Left ventricle myocardium superior (tissue), 1 donor: ENCODE measurements at places on chromosomes 12 and 14. TPM values are rescaled to one million over a fixed set of nuclear protein-coding genes. Genes with fewer than 3 reads are reported as not detected.

GRCh38 chr12:50572760-50573159 lies 68.0 kb downstream of the DIP2B start:
- DNase-seq: no peak

DNA sequence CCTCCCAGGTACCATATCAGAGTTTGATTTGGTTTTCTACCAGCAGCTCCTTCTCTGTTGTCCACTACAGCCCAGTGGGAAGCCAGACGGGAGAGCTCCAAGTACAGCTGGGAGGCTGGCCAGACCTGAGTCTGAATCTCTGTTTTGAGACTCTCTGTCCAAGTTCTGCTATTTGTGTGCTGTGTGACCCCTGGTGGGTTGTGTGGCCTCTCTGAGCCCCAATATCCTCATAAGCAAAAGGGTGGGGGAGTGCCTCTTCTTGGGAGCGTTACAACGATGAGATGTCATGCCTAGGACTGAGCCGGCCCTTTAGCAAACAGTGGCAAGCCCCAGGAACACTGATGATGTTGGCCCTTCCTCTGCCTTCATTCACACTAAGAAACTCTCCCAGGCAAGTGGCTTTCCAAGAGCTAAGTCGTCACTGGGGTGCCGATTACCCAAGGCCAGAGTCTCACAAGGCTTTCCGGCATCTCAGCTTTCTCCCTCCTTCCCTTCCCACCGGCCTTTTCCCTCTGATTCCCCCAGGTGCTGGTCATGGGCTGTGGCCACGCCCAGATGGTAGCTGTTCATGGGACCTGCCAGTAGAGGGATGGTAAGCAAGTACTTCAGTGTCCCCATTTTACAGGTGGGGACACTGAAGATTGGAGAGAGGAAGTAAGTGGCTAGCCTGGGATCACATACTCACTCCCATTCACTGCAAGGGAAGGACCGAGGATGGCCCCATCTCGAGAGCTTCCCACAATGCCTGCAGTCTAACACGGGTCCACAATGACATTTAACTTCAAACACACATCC lies 47.7 kb downstream of the BCL11B start:
- no peak for DNase-seq

- DNase-seq: no peak
These were observed 52.8 kb downstream of the AKAP6 start for GRCh38 chr14:32381869-32382268.

- no peak for DNase-seq
These were observed 40.2 kb downstream of the RTN1 start for GRCh38 chr14:59830338-59830734.

DNA sequence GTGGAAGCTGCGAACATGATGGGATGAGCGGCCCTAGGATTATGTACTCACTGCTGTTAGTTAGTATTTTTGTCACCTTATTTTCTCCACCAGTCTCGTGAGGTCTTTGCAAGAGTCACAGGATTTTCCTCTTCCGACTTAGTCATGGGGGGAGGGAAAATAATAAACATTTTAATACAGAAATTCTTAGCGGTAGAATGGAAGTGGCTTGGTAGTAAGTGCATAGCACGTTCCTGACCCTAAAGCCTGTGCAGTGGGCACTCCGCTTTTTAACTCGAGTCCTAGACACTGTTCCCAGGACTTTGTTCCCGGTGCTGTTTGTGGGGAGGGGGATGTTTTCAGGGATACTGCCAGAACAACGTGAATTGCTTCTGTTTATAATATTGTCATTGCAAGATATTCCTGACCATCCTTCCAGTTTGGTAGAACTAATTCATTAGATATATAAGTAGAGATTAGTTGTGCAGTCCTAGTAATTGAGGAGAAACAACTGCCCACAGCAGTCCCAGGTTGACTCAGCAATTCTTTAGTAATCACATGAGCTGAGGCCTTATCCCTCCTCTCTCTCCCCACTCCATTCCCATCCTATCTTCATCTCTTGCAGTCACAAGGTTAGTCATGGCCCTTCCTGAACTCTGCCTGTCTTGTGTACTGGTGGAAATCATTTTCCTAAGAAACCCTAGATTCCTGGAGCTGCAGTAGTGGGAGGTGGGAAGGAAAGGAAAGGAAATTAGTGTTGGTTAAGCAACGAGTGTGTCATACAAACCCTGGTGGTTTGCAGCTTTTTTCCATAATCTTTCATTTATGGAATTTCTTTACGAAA lies 799 bp downstream of the SLC38A6 start:
- no peak for DNase-seq

- DNase-seq: no peak
These were observed 43.1 kb upstream of the FKBP4 start for GRCh38 chr12:2751686-2752085.

GRCh38 chr14:52052288-52052943 lies 16.4 kb downstream of the NID2 start:
- no peak for DNase-seq

DNA sequence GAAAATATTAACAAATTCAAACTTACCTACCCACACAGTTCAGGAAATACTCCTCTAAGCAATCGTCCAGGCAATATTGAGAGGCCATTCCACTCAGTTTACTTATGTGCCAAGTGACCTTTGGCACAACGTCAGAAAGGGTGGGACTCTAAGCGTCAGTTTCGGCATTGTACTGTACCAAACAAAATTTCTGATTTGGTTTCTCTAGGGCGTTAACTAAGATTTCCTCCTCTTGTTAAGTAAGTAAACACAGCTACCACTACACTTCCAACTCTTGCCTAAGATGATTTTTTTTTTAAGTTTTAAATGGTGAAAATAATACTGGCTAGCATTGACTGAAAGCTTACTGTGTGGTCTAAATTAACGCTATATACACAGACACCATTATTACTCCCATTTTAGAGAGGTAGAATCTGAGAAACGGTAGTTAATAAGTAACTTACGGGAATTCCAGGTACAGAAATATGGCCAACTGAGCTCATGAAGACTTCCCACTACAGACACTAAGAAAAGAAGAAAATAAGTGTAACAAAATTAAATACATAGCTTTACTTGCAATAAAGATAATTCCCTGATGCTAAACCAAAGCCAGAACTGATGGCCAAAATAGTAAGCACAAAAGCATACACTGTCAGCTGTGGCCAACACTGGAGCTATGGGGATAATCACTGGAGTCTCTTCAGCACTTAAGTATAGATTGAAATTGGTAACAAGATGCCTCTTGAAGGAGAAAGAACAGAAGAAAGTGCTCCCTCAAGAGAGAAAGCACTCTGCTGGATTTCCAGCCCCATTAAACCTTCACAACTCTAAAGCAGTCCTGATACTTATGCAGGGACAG lies 76.1 kb downstream of the EPS8 start:
- no peak for DNase-seq

DNA sequence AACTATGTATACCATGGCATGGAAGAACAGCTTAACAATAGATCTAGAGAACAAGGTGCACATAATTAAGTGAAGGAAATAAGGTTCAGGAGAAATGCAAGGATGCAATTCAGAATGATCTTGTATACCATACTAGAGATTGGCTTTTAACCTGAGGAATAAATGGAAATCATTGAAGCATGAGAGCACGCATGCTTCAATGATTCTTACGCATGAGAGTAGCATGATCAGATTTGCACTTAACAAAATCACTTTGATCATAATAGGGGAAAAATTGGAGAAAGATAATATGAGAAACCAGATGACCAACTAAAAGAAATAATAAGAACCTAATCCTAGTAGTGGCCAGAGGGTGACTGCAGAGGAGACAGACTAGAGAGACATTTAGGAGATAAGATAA lies 133.3 kb upstream of the FSCB start:
- no peak for DNase-seq

DNA sequence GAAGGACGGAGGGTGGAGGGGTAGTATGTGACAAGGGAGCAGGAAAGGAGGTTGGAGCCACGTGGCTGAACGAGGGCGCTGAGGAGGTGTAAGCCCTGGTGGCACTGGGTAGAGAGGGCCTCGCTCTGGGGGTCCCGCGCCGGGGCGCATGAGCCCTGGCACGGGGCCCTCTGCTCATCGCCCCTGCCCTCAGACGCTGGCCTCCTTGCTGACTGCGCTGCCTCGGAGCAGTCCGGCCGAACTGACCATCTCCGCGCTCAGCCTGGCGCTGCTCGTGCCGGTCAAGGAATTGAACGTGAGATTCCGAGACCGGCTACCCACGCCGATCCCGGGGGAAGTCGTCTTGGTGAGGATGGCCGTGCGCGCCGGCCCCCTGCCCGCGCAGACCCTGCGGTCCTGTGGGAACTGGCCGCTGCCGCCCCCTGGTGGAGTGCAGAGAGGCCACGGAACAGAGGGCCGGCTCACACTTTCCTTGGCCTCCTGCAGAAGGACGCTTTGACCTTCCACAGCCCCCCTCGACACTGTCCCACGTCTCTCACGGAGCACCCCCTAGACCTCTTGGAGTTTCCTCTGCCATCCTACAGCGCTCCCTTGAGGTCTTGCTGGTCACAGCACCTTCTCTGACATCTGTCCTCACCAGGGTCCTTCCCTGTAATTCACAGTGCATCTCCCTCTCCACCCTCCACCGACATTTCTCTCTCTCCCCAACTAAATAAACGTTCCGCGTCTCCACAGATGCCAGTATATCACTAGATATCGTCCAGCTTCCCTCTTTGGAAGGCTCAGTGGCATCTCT lies 10.5 kb downstream of the ARHGEF25 start:
- peak; percentile 83 for DNase-seq

DNA sequence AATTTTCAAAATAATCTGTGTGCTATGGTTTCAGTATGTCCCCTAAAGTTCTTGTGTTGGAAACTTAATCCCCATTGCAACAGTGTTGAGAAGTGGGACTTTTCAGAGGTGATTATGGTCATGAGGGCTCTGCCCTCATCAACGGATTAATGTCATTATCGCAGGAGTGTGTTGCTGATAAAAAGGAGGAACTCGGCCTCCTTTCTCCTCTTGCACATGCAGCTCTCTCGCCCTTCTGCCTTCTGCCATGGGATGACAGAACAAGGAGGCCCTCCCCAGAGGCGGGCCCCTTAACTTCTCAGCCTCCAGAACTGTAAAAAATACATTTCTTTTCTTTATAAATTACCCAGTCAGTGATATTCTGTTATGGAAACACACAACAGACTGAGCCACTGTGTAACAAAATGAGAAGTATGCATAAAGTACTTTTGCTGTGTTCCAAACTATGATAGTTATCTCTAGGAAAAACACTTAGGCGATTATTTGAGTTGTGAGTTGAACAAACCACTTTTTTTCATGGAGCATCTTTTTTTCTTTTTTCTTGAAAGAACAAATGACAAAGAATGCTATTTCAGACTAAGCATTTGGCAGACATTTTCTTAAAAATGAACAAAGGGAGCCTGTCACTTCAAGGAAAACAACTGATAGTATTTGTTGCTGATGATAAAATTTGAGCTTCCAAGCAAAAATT lies 134.8 kb upstream of the FUT8 start:
- DNase-seq: no peak

- DNase-seq: no peak
These were observed 63.8 kb downstream of the MOK start for GRCh38 chr14:102241147-102241546.

DNA sequence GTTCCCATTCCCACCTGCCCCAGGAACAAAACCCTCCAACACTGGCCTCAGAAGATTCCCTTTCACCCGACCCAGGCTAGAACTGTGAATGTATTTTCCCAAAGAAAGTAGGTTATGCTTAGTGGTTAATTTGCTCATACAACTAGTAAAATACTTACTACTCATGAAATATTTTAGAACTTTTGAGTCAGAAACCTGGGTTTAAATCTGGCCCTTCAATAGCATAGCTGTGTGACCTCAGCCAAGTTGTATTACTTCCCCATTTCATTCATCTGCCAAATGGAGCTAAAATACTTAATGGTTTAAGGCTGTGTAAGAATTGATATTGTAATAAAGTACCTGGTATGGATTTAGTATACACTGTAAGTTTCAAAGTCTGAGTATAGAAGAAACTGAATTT lies 69.1 kb upstream of the DNM1L start:
- DNase-seq: no peak

DNA sequence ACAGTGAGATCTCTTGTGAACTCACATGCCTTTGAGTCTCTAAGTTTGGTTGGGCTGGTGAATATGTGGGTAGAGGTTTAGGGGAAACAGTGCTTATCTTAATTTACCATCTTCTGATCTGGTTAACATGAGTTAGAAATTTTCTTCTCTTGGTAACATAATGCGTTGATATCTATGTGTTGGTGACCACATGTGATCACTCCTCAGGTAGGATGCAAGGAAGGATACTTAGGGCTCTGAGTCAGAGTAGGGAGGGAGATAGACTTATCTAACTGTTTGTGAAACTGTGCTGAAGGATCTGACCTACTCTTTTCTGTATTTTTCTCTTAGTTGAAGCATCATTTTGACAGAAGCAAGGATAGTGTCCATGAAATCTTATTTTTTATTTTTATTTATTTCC lies 23.1 kb downstream of the FAM234B start:
- no peak for DNase-seq

- DNase-seq: no peak
These were observed 42.4 kb downstream of the ITPK1 start for GRCh38 chr14:93073358-93073707.

- no peak for DNase-seq
These were observed 72.9 kb downstream of the PPP2R5C start for GRCh38 chr14:101834397-101834796.

DNA sequence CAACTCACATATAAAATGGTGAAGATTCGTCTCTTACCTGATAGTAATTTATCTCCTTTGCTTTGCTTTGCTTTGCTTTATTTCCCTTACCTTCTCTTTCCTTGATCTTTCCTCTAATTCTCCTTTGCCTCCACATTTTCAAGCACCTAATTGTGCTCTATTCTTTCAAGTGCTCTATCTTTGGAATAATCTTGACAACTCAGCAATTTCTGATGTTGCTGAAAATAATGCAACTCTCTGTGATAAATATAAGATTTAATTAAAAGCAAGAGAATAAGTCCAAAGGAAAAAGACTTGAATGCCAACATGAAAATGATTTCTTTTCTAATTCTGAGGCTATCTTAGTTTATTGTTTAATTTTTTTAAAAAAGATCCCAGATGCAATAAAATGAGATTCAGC lies 139.5 kb upstream of the SYT1 start:
- no peak for DNase-seq

- no peak for DNase-seq
These were observed 592.9 kb upstream of the FLRT2 start for GRCh38 chr14:84937016-84937415.

GRCh38 chr14:97976861-97977260 lies 1179.7 kb downstream of the VRK1 start:
- DNase-seq: peak; percentile 45

GRCh38 chr12:85659754-85660530 lies 176.3 kb downstream of the RASSF9 start:
- no peak for DNase-seq

- no peak for DNase-seq
These were observed 305.4 kb downstream of the ALG10 start for GRCh38 chr12:34327671-34328070.

GRCh38 chr12:116172224-116172849 lies 105.2 kb downstream of the MED13L start:
- no peak for DNase-seq

- no peak for DNase-seq
These were observed 21.3 kb upstream of the BCDIN3D start for GRCh38 chr12:49863946-49864797.

NRL gene
- 0.77 TPM for total RNA-seq

GARIN6 gene
- total RNA-seq: not detected

KCNC2 gene
- not detected for total RNA-seq

SLCO1A2 gene
- not detected for total RNA-seq

RND1 gene
- total RNA-seq: 0.27 TPM

STXBP6 gene
- 43.5 TPM for total RNA-seq

SELPLG gene
- total RNA-seq: 4.1 TPM

VPS29 gene
- 94.1 TPM for total RNA-seq

CTSG gene
- 1.4 TPM for total RNA-seq

CLMN gene
- 8.9 TPM for total RNA-seq

RAB3IP gene
- total RNA-seq: 39.4 TPM

LTBR gene
- total RNA-seq: 32.9 TPM

CD69 gene
- total RNA-seq: 1.1 TPM

EML1 gene
- 42.9 TPM for total RNA-seq

POTEM gene
- not detected for total RNA-seq

KLRF1 gene
- total RNA-seq: 0.55 TPM
